Ureter (tissue), 1 donor: ENCODE measurements at places on chromosomes 7 and 10. TPM values are rescaled to one million over a fixed set of nuclear protein-coding genes. Genes with fewer than 3 reads are reported as not detected.

Gene SRGN
- total RNA-seq: 50.0 TPM

Gene PRXL2A
- total RNA-seq: 118 TPM

Gene WDFY4
- 7.0 TPM for total RNA-seq

Gene C10orf90
- not detected for total RNA-seq

Gene MICALL2
- total RNA-seq: 54.7 TPM

Gene DRGX
- not detected for total RNA-seq

Gene TMEM176B
- total RNA-seq: 32.7 TPM

- DNase-seq: peak; percentile 67
These were observed 10.7 kb downstream of the PSAP start for GRCh38 chr10:71840177-71840957.

GRCh38 chr7:135670179-135670578, 7.9 kb downstream of the STMP1 start:
- DNase-seq: no peak

GRCh38 chr10:34576797-34577196, 238.3 kb downstream of the PARD3 start:
- DNase-seq: no peak

- no peak for DNase-seq
These were observed 448 bp upstream of the PTER start for GRCh38 chr10:16436367-16436757.

GRCh38 chr10:113554214-113554613, 1.4 kb downstream of the HABP2 start:
- no peak for DNase-seq

- no peak for DNase-seq
These were observed 35.3 kb downstream of the ARID5B start for GRCh38 chr10:61936770-61937169.

GRCh38 chr10:25768167-25768566, 165.9 kb upstream of the MYO3A start:
- no peak for DNase-seq

GRCh38 chr7:55526770-55527169, 45.5 kb downstream of the VOPP1 start:
- no peak for DNase-seq

DNA sequence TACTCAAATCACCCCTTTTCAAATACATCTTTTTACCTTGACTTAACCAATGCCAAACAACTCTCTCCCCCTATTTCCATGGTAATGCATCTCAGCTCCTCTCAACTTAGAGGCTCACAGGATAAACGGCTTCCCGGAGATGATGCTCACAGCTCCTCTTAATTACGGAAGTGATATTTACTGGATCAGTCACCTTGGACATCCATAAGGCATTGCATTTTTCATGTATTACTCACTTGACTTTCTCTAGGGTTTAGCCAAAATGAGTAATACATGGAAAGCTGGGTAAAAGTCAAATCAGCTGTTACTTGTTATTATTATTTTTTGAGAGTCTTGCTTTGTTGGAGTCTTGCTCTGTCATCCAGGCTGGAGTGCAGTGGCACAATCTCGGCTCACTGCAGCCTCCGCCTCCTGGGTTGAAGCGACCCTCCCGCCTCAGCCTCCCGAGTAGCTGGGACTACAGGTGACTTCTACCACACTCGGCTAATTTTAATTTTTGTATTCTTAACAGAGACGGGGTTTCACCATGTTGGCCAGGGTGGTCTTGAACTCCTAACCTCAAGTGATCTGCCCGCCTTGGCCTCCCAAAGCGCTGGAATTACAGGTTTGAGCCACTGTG, 73.3 kb upstream of the RHEB start:
- no peak for DNase-seq

DNA sequence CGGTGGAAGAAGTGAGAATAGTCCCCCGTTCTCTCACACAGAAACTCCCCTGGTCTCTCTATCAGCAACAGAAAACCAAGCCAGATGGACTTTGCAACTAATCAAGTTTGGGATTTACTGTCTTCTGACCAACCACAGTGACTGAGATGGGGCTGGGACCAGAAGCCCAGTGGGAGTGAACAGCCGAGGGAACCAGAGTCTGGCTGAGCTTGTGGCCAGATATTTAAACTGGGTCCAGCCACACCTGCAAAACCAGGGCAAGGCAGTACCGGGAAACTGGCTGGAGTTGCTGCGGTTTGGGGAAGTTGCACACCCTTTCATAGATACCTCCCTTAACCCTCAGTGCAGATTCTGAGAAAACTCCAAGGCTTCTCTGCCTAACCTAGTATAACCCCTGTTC, 6.0 kb downstream of the GSTK1 start:
- no peak for DNase-seq

GRCh38 chr10:85826377-85826776, 540.2 kb downstream of the GRID1 start:
- no peak for DNase-seq

DNA sequence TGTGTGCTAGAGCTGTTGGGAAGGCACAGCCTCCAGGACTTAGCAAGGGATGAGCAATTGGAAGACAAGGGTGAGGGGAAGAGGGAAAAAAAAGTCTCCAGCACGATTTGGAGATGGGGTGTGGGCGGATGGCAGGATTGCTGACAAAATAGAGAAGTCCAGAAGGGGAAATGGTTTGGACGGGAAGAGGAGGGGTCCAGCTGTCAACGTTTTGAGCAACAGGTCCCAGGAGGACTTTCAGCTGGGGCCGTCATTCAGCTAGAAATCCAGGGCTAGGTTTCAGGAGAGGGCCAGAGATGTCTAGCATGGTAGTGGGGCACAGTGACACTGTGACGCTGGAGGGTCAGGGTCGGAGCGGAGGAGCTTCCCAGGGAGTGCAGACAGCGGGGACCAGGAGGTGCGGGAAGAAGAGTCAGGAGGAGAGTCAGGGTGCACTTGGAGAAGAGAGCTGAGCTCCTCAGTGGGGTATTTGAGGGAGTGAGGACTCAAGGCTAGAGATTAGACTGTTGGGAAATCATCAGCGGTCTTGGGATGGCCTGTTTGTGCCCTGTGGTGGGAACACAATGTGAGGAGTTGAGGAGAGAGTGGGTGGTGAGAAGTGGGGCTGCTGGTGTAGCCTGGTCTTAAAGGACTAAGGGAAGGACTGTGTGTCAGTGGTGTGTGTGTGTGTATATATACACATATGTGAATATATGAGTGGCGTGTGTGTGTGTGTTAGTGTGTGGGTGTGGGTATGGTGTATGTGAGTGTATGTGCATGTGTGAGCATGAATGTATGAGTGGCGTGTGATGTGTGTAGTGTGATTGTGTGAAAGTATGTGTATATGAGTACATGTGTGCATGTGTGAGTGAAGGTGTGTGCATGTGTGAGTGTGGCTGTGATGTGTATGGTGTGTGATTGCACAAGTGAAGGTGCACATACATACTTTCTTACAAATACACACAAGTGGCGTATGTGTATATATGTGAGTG, 3.8 kb downstream of the ZYX start:
- DNase-seq: no peak

DNA sequence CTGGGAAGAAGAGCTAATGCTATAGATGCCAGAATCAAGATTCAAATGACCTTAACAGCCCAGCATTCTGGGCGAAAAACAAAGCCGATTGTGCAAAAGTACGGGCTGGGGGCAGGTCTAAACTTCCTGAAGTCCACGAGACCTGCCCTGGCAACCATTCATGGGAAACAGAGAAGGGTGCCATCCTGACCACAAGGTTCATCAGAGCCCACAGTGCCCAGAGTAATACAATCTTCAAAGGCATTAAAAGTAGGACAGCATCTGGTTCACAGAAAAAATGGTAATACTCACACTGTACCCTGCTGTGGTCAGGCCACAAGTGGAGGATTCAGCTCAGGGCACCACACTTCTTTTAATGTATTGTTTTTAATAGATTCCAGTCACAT, 36.1 kb downstream of the SORBS1 start:
- no peak for DNase-seq

GRCh38 chr10:112446055-112446854, 459 bp downstream of the ZDHHC6 start:
- DNase-seq: no peak
